ENCODE measurements at places on chromosomes 11 and 22.

- peak; percentile 21 for DNase-seq
Observed at GRCh38 chr11:47523490-47524225, 29.3 kb downstream of the CELF1 start.

DNA sequence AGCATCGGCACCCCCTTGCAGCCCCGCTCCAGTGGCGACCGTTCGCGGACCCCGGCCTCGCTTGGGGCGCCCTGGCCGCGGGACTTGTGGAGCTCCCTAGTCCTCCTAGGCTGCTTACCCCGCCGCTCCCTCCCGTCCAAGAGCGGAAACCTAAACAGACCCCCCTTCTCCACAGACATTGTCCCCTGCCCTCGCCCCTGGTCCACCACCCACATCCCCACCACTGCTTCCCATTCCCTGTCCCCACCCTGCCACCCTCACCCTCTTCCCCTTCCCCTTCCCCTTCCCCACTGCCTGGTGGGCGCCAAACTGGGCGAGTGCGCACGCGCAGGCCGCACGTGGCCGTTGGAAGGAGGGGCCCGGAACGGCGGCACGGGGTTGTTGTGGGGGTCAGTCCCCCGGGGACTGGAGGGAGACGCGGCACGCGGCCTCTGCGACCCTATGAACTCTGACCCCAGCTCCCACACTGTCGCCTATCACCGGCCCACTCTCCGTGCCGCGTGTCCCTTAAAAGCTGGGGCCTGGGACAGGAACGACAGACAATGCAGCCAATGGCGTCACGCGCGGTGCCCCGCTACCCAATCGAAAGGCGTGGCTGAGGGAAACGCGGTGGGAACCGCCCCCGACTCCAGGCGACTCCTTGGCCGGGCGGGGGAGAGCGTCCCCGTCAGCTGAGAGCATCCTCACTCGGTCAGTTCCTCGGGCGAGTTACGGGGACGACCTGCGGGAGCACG lies at the start of gene SNX32:
Gene SNX32 (plus strand): TSS at position 667 of the 734 bp plus-strand sequence. CDS start 103 bp downstream, outside the sequence.
- peak; percentile 96 for DNase-seq

- DNase-seq: no peak
Observed at GRCh38 chr11:35138606-35138942, 397 bp upstream of the CD44 start.

DNA sequence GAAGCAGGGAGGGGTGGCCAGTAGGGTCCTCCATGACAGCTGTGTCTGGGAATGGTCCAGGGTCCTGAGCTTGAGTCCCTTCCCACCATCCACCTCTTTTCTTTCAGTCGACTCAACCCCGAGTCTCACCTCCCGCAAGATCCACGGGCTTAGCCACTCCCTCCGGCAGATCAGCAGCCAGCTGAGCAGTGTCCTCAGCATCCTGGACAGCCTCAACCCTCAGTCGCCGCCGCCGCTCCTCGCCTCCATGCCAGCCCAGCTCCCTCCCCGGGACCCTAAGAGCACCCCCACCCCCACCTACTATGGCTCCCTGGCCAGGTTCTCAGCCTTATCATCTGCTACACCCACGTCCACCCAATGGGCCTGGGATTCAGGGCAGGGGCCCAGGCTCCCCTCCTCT lies 81.9 kb downstream of the CEP164 start:
- DNase-seq: no peak

DNA sequence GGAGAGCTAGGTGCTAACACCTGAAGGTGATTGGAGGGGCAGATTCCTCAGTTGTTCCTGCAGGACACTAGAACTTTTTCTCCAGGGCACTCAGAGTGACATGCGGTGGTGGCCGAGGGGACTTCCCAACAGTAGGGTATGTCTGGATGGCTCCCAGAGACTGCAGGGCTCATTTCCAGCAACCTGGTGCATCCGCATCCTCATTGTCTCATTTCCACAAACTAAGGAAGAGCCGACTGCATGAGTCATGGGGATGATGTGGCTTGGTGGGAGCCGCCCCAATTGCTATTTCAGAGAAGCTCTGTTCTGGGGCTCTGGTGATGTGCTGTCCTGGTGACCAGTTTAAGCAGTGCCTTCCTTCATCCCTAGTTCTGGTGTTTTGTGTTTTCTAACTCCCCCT lies 2.8 kb upstream of the ROBO4 start:
- DNase-seq: peak; percentile 11

DNA sequence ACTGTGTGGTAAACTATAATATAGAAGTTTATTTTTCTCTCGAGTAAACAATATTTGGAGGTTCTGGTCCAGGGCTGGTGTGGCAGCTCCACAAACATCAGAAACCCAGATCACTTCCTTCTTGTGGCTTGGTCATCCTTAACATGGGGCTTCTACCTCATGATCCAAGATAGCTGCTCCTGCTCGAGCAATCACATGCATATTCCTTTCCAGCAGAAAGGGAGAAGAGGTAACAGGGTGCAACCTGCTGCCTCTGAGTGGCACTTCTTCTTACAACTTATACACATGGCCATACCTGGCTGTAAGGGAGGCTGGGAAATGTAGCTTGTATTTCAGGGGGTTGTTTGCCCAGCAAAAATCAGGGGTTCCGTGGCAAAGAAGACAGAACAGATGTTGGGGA lies 44.6 kb upstream of the SYT7 start:
- DNase-seq: no peak

DNA sequence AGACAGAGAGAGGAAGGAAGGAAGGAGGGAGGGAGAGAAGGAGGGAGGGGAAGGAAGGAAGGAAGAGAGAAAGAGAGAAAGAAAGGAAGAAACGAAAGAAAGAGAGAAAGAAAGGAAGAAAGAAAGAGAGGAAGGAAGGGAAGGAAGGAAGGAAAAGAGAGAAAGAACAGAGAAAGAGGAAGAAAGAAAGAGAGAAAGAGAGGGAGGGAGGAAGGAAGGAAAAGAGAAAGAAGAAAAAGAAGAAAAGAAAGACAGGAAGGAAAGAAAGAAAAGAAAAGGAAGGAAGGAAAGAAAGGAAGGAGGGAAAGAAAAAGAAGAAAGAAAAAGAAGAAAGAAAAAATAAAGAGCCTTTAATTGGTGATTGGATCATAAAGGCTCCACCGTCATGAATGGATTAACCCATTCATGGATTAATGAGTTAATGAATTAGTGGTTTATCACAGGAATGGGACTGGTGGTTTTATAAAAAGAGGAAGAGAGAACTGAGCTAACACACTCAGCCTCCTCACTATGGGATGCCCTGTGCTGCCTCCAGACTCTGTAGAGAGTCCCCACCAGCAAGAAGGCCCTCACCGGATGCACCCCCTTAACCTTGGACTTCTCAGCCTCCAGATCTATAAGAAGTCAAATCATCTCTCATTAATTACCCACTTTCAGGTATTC lies 9.0 kb upstream of the PLAAT2 start:
- DNase-seq: no peak

DNA sequence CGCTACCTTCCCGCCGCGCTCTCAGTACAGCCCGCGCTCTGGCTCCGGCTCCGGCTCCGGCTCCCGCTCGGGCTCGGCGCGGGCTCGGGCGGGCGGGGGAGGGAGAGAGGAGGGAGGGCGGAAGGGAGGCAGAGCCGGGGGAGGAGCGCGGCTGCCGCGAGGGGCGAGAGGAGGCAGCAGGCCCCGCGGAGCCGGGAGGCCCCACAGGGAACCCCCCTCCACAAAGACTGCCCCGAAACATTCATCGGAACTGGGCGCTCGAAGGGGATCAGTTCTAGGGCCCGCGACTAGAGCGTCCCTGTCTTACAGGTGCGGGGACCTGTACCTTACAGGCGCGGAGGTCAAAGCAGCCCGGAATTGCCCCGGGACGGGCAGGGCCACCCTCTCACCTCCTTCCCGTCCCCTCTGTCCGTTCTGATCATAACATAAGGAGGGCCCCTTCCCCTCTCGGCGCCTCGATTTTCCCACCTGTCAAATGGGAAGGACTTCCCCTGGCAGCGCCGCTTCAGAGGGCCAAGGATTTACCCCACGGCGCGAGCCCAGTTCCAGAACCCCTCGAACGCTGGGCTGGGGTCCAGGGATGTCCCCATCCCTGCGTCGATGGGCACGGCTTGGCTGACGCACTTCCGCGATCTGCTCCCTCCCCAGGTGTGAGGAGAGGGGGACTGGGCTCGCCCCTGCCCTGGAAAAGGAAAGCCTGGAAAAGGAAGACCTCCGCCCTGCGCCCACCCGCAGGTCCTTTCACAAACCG lies at the start of gene SHISA8:
Gene SHISA8 (minus strand): TSS at position 40 of the 751 bp plus-strand sequence. CDS start 407 bp downstream, outside the sequence.
- DNase-seq: peak; percentile 60

DNA sequence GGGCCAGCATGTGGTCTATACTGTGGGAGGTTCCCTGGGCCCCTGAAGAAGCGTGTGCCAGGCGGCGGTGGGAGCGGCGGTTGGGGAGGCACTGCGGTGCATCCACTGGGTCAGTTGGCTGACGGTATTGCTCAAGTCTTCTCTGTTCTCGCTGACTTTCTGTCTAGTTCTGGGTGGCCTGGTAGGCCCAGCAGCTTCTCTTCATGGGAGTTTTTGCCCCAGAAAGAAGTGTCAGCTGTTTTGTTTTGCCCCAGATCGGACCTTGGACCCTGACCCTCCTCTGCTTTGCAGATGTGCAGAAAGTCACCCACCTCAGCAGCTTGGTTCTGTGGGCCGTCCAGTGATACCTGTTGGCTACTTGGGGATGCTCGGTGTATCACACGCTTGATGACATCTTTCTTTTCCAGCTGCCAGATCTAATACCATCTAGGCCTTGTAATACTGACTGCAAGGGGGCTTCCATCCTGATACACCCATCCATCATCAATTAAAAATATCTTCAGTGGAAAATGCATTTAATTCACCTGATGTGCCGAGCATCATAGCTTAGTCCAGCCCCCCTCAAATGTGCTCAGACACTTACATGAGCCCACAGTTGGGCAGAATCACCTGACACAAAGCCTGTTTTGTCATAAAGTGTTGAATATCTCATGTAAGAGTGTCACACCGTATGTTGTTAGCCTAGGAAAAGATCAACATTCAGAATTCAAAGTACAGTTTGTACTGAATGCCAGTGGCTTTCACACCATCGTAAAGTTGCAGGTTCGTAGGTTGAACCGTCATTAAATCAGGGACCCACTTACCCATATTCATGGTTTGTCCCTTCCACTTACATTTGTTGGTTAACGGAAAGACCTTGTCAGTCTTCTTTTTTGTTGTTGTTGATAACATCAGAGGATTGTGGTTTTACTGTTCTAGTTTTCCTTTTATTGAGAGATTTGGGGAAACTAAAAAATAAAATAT lies 13.9 kb downstream of the ZBED4 start:
- DNase-seq: no peak

DNA sequence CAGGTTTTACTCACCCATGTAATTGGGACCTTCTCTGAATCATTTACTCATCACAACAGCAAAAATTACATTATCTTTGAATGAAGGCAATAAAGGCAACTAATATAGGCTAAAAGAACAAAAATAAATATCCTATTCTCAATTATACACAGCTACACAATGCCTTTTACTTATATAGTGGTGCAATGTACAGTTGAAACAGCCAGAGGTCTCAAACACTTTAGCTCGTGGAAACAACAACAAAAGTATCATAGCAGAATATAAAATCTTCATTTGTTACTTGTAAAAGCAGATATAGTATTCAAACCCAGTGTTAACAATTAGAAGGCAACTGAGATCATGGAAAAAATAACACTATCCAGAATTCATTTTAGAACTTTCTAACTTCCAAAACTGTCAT lies 20.6 kb upstream of the CCDC34 start:
- no peak for DNase-seq

GRCh38 chr11:60919320-60919719 lies 4.9 kb upstream of the TMEM132A start:
- no peak for DNase-seq

- no peak for DNase-seq
Observed at GRCh38 chr22:31577711-31578110, 81.4 kb downstream of the SFI1 start.

GRCh38 chr11:79507706-79508105 lies 66.9 kb upstream of the TENM4 start:
- DNase-seq: no peak

DNA sequence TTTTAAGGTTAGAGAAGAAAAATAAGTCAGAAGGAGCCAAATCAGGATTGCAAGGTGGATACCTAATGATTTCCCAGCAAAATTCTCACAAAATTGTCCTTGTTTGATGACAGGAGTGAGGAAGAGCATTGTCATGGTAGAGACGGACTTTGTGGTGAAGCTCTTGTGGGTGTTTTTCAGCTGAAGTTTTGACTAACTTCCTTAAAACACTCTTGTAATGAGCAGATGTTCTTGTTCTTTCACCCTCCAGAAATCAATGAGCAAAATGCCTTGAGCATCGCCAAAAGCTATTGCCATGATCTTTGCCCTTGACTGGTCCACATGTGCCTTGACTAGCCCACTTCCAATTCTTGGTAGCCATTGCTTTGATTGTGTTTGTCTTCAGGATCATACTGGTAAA lies 20.0 kb downstream of the CALCB start:
- no peak for DNase-seq

- DNase-seq: no peak
Observed at GRCh38 chr11:100761841-100762240, 74.8 kb downstream of the ARHGAP42 start.

DNA sequence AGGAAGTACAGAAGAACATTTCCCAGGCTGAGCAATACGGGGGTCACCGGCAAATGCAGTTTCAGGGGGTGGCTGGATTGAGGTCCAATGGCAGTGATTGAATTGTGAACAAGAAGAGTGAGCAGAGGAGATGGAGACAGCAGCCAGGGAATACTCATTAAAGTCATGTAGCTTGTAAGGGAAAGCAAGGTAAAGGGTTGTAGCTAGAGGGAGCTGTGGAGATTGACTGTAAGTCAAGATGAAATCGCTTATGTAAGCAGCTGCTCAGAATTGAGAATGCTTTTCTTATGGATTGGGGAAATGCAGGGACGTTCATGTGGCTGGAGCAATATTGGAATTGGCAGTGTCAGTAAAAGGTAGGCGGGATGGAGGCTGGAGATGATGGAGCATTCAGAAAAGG lies 111.4 kb upstream of the TBCEL start:
- DNase-seq: no peak

DNA sequence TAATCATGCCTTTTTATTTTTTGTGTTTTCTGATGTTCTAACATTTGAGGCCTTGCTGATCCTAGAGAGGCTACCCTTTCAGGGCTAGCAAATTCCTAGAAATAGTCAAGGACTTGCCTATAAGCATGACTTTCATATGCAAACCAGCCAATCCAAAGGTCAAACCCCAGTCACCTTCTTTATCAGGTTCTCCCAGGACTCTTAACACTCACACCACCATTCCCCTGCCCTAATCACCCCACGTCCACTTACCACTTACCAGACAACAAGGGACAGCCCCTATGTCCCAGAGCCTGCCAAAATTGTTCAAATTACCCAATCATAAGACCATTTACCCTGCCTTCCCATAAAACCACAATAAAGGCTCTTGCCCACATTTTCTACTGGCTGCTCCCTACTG lies 1339.8 kb downstream of the LRRC4C start:
- DNase-seq: no peak
